ENCODE measurements at places on chromosomes 6 and 20.

GRCh38 chr6:168834801-168835200 lies 393.8 kb downstream of the SMOC2 start:
- DNase-seq, result no peak

- no peak for DNase-seq
Observed at GRCh38 chr20:50720026-50720425, 11.4 kb upstream of the PARD6B start.

- no peak for DNase-seq
Observed at GRCh38 chr6:101572627-101573026, 179.1 kb downstream of the GRIK2 start.

- DNase-seq, result no peak
Observed at GRCh38 chr6:7471171-7471570, 70.3 kb upstream of the DSP start.

GRCh38 chr20:53769041-53769440 lies 175.4 kb upstream of the ZNF217 start:
- no peak for DNase-seq

- DNase-seq, result no peak
Observed at GRCh38 chr6:167285077-167285770, 5.9 kb upstream of the UNC93A start.

DNA sequence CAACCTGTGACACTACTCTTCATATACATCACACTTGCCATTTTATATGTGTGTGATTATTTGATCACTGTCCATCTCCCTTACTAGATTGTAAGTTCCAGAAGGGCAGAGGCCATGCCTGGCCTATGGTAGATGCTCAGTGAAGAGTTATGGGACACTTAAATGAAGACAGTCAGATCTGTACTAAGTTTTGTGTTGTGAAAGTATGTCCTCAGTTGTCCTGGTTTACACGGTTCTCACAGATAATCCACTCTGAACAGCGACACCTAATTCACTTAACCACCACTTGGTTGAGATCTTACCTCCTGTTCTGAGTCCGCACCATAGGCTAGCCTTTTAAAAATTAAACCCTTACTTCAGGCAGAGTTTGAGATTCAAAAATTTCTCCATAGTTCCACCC lies 434.1 kb upstream of the SOX4 start:
- no peak for DNase-seq

DNA sequence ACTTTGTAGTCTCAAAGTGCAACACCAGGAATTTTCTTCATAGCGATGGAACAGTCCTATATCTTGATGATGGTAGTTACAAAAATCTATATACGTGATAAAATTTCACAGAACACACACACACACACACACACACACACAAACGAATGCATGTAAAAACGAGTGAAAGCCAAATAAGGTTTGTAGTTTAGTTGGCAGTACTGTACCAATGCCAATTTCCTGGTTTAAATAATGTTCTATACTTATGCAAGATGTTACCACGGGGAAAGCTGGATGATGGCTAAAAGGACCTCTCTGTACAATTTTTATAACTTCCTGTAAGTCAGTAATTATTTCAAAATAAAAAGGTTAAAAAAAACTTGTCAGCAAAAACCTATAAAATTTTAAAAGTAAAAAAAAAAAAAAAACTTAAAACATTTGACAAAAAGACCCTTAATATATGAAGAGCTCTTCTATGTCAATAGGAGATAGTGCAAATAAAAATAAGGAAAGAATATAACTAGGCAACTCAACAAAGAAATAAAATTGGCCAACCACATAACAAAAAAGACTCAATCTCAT lies 37.6 kb downstream of the PDSS2 start:
- DNase-seq, result no peak

GRCh38 chr6:39695447-39695846 lies 29.8 kb downstream of the KIF6 start:
- DNase-seq, result no peak

DNA sequence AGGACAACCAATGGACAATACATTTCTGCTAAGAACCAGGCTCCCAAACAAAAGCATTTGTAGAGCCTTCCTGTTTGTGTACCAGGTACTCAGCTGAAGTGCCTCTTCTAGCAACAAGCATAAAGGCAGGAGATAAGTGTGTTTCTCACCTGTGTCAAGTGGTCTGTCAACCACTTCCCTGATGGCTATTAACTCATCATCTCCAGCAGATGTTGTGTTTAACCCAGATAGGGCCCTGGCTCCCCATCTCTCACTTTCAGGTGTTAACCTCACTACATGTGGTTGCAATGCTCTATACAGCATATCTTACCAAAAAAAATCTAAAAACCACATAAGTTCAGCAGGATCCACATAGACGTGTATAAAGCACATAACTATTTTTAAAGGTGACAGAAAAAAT lies 9.6 kb upstream of the IL17A start:
- no peak for DNase-seq

DNA sequence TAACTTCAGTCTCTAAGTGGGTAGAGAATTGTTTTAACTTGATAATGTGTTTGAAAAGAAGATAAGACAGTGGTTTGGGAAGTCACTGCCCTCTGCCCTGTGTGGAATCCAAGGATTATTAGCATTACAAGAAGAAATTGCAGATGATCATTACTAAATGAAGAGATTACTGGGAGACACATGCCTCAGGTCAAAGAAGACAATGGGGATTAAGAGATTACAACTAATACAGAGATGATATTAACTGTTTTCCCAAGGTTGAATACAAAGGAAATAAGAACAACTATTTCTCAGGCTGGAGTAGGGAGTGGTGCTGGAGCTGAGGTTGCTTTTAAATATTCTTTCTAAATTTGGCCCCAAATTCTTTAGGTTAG lies 166.0 kb downstream of the TRMT11 start:
- no peak for DNase-seq

GRCh38 chr6:149608381-149608982 lies 40.0 kb downstream of the KATNA1 start:
- DNase-seq, result no peak

- peak; percentile 55 for DNase-seq
Observed at GRCh38 chr6:16712255-16712930, 48.9 kb downstream of the ATXN1 start.

DNA sequence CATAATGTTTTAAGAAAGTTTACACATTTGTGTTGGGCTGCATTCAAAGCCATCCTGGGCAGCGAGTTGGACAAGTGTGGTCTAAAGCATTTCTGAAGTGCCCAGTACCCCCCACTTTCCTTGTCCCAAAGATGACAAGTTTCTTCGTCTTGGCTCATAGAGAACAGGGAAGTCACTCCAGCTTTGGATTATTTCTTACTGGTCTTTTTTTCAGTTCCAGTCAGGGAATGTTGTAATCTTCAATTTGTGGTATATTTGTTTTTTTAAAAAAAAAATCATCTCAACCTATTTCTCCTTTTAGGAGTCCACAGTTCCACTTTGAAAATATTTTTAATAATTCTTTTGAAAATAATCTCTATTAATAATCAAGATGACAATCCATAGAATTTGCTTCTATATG lies 34.0 kb downstream of the SLX4IP start:
- no peak for DNase-seq

- no peak for DNase-seq
Observed at GRCh38 chr20:61191096-61191495, 61.0 kb upstream of the CDH4 start.

- peak; percentile 9 for DNase-seq
Observed at GRCh38 chr6:26457264-26457805, 420 bp upstream of the BTN2A1 start.

- peak; percentile 16 for DNase-seq
Observed at GRCh38 chr20:25197183-25197869, 1.8 kb downstream of the ENTPD6 start.

- no peak for DNase-seq
Observed at GRCh38 chr6:24779416-24780016, 4.8 kb downstream of the GMNN start.

DNA sequence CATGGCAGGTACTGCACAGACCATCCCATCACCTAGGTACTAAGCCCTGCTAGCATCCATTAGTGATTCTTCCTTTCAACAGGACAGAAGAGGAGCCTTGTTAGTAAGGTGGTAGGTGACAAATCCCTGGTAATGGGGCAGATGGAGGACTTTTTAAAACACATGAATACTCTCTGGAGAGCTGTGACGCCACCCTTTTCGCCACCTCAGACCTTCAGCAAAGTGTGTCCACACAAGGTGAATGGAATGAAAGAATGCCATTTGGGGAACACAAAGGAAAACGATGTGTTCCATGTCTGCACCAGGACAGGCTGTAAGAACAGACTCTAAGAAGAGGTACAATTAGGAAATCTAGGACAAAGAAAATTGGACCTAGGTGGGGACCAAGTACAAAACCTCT lies 110.5 kb upstream of the CARMIL1 start:
- no peak for DNase-seq

GRCh38 chr6:102022803-102023202 lies 629.3 kb downstream of the GRIK2 start:
- DNase-seq, result no peak

DNA sequence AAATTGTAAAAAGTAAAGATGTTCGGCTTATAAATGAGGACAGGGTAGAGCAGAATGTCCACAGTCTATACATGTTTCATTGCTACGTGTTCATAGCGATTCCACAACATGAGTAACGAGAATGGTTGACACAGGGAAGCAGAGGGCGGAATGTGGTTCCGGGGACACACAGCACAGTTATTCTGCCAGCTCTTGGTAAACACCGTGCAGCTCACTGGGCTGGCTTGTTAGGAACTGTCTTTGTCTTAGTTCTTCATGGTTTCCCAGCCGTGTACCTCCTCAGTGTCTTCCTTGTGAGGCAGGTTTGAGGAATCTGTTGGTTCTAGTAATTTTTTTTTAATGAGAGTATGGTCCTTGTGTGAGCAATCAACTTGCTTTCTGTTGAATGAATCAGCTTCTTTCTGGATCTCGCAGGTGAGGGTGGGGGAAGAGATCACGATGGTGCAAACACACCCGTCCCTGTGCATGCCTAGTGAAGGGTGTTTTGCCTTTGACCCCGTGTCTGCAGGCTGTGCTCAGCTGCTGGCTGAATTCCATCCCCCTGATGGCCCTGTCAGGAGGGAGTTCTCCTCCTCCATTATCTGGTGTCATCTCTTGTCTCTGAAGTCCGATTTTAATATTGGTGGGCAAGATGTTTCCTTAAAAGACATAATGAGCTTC lies 168.2 kb downstream of the SMOC2 start:
- DNase-seq, result no peak

- no peak for DNase-seq
Observed at GRCh38 chr6:131740161-131740560, 29.3 kb upstream of the CTAGE9 start.

DNA sequence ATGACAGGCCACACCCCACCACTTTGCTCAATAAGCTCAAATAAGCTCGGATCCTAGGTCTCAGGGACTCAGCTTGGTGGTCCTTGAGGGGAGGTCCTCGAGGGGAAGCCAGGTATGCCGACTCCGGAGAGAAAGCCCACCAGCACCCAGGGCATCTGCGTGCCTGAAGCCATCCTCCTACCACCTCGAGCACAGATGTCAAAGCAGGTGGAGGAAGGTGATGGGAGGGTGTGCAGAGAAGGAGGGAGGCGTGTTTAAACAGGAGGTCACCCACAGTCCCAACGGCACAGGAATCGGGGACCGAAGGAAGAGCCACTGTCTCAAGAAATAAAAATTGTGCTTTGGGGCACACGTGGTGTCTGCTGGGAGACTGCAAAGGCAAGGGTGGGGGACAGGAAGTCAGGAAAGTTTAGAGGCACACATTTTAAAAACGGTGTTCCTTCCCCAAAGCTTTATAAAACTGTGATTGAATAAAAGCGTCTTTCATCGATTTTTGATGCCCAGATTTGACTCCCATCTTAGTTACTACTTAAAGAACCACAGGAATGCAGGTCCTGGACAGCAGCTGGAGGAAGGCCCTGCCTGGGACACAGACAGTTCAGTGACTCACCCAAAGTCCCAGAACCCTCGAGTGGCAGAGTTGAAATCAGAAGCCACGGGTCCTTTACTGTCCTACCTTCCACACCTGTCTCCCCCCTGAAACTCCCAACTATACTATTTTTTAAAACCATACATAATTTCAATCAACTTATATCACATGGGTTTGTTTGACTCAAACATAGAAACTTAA lies 221.0 kb upstream of the PDE10A start:
- no peak for DNase-seq

DNA sequence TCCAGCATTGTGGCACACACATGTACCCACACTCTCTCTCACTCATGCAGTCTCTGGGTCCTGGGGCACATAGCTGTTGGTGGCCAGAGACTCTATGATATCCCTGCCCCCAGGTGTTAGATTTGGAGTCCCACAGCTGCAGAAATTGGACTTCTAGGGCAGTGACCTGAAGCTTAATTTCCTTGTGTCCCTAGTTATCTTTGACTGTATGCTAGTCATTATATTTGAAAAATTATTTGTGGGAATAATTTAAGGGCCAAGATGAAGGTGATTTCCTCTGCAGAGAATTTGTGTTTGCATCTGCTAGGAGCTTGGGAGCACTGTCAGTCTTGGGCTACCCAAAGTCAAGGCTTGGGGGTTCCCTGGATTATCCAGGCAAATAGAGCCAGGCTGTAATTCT lies 50.1 kb downstream of the ZBTB9 start:
- DNase-seq, result no peak

DNA sequence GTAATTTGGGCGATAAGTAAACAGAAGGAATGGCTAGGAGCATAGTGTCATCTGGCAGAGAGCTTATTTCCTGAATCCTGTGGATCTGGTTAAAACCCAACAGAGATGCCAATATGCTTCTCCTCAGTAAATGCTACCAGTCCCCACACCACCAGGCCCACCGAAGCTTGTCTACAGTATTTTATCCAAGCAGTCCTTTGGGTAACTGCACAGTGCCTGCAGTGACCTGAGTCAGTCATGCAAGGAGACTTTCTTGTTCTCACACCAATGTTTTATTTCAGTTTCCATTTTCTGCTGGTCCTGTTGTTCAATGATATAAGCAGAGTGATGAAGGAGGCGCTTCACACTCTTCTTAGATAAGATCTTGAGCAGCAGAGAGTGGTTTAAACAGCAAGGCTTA lies 326.3 kb downstream of the RIMS1 start:
- DNase-seq, result no peak

- no peak for DNase-seq
Observed at GRCh38 chr6:125154118-125154760, 666 bp downstream of the TPD52L1 start.

GRCh38 chr20:47432834-47433210 lies 68.9 kb upstream of the NCOA3 start:
- no peak for DNase-seq

DNA sequence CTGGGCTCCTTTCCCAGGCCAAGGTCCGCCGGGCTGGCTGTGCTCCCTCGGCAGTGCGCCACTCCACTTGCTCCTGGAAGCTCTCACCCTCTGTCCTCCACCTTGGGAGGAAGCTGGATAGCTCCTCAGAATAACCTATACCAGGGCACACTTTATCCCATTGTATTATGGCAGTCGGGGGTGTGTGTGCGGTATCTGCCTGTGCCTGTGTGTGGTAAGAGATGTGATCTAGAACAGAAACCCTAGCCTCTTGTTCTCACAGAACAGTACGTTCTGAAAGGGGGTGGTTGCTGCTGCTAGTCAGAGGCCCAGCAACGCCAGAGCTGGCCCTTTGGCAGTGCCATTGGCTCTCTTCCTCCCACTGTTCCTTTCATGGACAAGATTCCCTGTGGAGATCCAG lies 168.4 kb downstream of the TBXT start:
- DNase-seq, result no peak

- no peak for DNase-seq
Observed at GRCh38 chr6:135062735-135063134, 8.1 kb upstream of the HBS1L start.

Data from stimulated activated CD4-positive, alpha-beta T cell treated with anti-CD3 and anti-CD28 coated beads, Interleukin-2, amount 100 ng/mL, for 24 hours (primary cell).